ENCODE measurements at places on chromosomes 2 and 18.
A peak's percentile ranks its signal among the peaks of the same experiment; 100 is the strongest.

- peak; percentile 77 for DNase-seq
Measured at GRCh38 chr2:54545702-54546450, 89.7 kb downstream of the SPTBN1 start.

- no peak for DNase-seq
Measured at GRCh38 chr18:70195014-70195614, 10.4 kb downstream of the RTTN start.

GRCh38 chr2:30287857-30288513 is 56.7 kb downstream of the LBH start:
- DNase-seq, result no peak

GRCh38 chr2:161116509-161116908 is 43.7 kb upstream of the TANK start:
- DNase-seq, result no peak
